RPMI8226 (cell line): ENCODE measurements at places on chromosomes 4 and X.

DNA sequence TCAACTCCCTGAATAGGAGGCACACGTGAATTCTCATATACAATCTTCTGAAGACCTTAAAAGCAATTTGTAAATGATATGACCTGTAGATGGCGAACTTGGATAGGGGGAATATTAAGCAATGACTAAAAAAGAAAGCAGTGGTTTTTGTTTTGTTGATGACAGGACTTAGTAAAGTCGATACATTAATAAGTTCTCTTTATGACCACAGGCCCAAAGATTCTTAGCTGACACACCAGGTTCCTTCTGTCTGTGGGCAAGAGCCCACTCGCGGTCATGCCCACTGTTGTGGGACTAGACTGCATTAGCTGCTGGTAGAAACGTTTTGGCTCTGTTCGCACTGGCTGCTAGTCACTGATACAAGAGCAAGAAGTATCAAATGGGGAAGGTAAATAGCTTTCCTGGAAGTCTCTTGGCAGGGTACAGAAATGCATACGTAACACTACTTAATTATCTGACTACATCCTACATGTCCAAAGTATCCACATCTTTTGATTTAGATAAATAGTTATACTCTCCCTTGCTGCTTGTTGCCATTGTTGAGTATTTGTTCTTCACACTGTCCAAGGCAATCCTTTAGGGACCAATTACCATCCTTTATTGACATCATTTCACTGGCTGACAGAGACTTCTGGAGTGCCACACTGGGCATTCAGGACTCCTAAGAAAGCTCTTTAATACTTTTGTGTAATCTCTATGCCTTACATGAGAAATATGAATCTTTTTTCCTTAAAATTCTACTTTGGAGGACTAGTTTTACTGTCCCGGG lies 31.0 kb downstream of the ALPK1 start:
- peak; percentile 51 for DNase-seq

DNA sequence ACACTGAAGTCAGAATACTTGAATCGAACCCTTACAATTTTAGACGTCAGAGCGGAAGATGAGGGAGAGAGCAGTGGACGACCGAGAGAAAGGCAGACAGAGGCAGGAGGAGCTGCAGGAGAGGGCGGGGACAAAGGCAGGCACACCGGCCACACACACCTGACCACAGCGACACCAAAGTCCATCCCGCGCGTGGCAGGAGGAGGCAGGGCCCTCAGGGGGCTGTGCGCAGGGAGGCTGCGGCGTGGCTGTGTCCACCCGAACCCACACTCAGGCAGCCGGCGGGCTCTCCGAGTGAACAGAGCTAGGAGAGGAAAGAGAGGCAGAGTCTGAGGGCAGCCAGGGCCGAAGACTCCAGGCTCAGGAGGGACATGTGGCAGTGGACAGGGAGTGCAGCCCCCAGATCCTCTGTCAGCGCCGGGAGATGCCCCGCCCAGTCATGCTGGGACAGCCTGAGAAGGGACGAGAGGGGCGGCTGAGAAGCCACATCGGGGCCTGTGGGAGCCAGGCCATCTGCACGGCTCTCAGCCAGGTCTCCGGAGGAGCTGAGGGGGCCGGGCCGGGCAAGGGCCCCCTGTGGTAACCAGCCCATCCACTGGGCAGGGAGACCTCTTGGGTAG lies 20.1 kb downstream of the GAK start:
- no peak for DNase-seq

GRCh38 chrX:123153846-123154335 lies 30.2 kb upstream of the GRIA3 start:
- DNase-seq: no peak

DNA sequence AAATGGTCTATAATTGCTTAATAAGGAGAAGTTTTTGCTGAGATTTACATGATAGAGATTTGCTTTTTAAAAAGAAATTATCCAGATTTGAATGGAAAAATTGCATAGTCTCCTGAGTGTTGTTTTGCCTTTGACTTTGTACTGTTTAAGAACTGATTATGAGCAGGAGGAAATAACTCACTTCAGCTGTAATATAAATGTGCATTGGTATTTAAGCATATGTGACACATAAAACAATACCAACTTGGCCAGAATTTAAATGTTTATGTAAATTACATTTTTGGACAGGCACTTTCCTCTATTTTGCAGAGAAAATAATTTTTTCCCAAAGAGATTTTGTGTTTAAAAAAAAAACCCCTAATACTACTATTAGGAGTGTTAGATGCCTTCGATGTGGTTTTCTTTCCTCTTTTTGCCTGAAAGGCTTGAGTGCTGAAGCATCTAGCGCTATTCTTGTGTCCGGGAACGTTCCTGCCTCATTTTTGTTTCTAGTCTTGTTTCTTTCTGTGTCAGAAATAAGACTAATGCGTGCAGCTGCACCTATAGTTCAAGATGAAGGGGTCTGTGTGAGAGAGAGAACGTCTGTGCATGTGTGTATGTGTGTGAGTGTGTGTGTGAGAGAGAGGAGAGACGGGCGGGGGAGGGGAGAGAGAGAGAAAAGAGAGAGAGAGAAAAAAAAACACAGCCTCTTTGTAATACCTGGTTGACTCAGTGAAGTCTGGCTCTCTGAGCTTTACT lies 60.8 kb downstream of the TBL1X start:
- DNase-seq: no peak

DNA sequence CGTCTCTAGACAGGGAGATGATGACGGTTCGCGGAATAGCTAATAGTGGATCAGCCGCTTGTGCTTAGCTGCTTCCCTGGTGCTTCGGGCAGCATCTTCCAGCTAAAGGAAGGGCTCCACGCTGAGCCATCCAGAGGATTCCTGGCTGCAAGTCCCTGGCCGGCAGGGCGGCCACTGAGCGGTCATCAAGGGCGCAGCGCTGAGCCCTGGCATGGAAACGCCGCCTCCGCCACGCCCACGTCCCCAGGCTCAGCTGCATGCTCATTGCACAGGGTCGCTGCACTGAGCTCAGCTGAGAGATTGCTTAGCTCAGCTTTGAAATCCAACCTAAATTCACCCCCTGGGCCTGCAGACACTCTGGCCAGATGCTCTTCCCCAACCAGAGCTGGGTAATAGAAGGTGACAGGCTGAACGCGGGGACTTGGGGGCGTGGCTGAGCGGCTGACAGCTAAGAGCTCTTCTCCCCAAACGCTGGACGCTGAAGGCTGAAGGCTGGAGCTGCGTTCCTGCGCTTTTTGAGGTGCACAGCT lies 118.2 kb upstream of the KIT start:
- DNase-seq: peak; percentile 81

GRCh38 chr4:78606530-78607095 lies 55.0 kb downstream of the ANXA3 start:
- DNase-seq: no peak

DNA sequence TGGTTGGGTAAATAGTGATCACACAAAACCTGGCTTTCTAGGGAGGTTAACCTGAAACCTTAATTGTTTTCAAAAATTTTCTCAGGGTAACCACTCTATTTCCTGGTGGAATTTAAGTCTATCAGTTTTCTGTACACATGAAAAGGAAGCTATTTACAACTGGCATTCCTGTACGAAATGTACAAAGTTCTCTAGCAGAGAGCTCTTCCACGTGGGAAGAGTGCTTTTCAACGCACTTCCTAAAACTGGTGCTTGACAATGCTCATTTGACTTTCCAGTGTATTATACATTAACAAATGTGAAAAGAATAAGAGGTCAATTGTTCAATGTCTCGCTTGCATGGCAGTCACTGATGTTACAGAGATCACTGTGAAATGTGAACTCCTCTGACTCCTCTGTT lies 2.8 kb upstream of the SOD3 start:
- no peak for DNase-seq

DNA sequence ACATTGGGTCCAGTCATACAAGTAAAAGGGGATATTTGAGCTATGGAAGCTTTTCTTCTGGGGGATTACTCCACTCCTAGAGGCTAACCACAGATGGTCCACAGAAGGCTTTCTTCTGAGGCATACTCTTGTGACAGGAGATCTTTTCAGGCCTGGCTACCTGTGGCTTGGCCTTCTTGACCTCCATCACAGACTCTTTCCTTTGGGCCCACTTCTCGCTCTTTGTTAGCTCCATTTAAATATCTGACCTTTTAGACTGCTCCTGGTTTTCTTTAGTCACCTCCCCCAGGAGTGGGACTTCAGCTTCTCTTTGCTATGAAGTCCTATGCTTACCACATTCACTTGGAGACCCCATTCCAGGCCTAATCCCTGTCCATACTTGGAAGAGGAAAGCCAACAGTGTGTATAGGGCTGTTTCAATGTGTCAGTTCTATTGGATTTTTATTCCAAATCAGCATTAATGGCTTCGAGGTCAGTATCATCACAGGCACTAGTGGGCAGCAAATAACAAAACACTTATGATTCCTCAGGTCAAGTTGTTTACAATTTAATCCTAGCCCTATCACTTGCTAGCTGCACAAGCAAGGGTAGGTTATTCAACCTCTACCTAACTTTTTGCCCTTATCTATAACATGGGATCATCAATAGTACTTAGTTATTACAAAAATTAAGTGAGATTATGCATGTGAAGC lies 26.3 kb downstream of the GPC3 start:
- no peak for DNase-seq

DNA sequence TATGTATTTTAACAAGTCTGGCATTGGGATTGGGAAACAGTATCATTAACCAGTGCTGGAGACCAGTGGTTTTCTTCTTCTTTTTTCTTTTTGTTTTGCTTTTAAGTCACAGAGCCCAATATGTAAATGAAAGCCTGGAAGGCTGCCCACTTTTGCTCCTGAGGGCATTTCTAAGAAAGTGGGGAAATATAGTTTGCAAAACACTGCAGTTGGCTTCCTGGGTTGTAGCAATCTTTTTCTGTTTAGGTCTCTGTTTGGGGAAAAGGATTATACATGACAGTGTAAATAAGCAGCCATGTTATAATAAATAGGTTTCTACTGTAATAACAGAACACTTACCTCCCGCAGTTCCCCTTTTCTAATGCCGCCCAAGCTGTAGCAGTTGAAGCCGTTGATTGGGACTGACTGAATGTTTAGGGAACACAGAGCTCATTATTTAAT lies 105.5 kb downstream of the TMEM164 start:
- DNase-seq: no peak

- no peak for DNase-seq
These were observed 152.3 kb downstream of the CENPC start for GRCh38 chr4:67393007-67393406.

- DNase-seq: peak; percentile 39
These were observed 109.1 kb upstream of the SLC4A4 start for GRCh38 chr4:71229477-71230270.

DNA sequence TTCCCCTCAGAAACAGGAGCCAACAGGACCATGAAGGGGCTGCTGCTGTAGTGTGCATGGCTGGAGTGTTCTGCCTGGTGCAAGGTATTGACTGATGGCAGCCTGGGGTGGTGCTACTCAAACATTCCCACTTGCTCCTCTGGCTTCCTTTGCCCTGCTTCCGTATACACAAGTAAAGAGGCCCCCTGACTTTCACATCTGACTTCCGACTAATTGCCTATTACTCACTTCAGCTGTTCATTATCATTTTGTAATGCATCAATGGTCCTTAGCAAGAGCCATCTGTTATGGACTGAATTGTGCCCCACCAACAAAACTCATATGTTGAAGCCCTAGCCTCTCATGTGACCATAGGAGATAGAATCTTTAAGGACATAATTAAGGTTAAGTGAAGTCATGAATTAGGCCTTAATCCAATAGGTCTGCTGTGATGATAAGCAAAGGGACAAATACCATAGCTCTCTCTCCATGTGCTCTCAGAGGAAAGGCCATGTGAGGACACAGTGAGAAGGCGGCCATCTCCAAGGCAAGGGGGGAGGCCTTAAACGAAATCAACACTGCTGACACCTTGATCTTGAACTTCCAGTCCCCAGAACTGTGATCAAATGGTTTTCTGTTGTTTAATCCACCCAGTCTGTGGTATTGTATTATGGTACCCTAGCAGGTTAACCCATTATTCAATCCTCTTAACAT lies 122.5 kb upstream of the CLNK start:
- no peak for DNase-seq

DNA sequence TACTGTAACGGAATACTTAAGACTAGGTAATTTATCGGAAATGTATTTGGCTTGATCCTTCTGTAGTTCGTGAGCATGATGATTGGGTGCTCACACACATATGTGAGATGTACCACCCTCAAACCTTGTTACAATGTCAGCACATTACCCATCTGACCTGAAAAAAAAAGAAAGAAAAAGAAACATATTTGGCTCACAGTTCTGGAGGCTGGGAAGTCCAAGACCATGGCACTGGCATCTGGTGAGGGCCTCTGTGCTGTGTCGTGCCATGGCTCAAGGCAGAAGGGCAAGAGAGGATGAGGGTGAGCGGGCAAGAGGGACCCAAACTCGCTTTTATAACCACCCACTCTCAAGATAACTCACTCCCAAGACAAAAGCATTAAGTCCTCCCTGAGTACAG lies 7.0 kb upstream of the CLDN24 start:
- DNase-seq: no peak

DNA sequence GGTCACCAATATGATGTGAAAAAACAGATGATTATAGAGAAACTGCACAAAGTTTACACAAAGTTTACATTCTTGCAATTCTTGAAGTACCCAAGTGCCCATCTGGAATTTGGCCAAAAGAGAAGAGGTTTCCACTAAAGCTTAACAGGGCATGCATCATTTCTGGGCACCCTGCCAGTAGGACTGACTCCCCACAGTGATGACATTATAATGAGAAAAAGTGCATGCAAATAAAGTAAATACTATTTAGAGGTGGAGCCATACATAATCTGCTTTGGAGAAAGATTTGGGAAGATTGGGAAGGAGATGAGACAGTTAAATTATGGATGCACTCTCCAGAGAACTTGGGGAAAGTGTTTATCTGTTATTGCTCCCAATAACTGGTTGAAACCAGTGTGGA lies 93.7 kb upstream of the TRPC3 start:
- DNase-seq: peak; percentile 70

GRCh38 chr4:114015444-114015899 lies 36.0 kb upstream of the ARSJ start:
- no peak for DNase-seq

DNA sequence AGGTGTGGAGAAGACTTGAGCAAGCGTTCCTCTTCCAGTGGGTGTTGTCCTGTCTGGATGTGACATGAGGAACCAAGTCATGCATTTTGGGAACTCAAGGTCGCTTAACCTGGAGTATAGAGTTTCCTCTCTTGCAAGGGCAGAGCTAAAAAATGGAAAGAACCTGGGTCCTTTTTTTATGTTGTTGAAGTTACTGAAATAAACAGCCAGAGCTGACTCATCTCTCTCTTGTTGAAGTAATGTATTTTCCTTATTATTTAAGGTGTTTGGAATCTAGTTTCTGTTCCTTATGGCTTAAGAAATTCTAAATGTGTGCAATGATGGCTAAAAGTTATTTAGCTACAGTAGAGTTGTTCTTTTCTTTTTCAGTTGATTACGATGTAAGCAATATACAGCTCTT lies 314.5 kb downstream of the CAMK2D start:
- no peak for DNase-seq

- no peak for DNase-seq
These were observed 951.5 kb upstream of the POU3F4 start for GRCh38 chrX:82556588-82556987.

DNA sequence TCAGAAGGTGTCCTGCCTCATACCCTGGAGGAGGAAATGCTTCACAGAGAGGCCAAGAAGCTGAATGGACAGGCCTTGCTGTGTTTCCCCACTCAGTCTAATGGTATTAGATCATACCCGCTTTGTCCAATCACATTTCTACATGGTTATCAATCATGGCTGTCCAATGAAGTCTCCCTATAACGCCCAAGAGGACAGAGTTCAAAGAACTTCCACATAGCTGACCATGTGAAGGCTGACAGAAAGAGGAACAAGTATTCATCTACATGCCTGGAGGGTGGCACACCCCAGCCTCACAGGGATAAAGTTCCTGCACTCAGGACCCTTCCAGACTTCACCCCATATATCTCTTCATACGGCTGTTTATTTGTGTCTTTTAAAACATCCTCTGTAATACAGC lies 123.4 kb downstream of the MANBA start:
- DNase-seq: no peak

- DNase-seq: no peak
These were observed 7.1 kb upstream of the TLR2 start for GRCh38 chr4:153676984-153677383.
